ENCODE measurements at places on chromosomes 5 and 9.

GRCh38 chr5:57211039-57211438 is 37.2 kb downstream of the GPBP1 start:
- no peak for DNase-seq

DNA sequence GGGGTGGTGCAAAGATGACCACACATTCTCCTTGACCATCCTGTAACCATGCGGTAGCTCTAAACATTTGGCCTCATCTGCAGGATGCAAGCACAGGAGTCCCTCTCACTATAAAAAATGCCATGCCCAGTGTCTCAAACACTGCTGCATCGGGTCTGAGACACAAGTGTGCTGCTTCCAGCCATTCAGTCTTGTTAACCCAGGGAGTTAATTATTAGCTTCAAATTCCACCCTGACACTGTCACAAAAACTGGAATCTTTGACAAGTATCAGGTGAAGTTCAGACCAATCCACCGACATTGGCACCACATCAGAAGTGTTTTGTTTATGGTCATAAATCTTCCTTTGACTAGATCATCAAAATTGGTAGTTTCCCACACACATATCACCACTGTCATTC is 119.1 kb upstream of the RASEF start:
- DNase-seq = no peak

- no peak for DNase-seq
Measured at GRCh38 chr5:58317808-58318207, 142.1 kb downstream of the PLK2 start.

DNA sequence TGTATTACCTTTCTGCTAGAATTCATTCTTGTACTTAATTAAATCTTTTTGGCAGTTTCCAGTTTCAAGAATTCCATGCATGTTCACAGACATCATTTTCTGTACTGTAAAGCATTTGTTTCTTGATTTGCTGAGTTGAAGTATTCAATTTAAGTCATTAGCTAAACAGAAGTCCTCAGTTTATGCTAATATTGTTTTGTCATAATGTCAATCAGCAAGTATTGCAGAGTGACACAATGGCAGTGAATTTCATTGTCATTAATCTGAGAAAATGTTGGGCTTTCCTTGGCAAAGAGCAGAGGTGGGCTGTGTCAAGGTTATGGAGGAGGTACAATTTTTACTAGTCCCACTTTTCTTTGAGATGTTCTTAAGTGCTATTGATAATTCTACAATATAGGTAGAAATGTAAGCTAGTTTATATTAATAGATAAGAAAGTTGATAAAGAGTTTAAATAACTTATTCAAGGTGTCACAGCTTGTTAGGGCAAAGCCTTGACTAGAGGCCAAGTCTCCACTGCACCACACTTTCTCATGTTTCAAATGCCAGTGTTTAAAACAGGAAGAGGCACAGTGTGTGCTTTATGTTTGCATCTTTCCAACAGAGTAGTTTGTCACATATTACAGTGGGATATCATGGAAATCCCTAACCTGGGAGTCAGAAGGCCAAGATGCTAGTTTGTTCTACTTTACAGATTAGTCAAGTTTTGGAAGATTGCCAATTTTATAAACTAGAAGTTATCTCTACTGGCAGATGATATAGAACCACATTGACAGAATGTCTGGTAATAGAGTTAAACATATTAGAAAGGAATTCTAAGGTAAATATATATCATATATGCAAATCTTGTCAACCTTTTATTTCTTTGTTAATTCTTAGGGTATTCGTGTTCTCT is 56.3 kb downstream of the SLF1 start:
- no peak for DNase-seq

DNA sequence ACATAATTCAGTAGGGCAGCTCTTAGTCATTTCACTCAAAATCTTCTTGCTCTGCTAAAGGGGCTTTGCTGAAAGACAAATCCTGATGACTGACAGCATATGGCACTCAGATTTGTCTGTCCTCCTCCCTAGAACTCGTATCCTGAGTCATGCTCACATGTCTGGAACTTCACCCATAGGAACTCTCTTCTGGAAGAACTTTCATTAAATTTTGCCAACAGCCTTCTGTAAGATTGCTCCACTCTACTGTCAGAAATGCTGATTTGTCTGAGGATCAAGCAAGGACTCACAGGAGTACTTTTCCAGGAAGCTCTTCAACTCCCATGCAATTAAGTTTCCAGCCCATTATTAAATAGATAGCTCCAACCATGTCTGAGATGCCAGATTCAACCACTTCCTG is 59.8 kb upstream of the SNX2 start:
- no peak for DNase-seq

DNA sequence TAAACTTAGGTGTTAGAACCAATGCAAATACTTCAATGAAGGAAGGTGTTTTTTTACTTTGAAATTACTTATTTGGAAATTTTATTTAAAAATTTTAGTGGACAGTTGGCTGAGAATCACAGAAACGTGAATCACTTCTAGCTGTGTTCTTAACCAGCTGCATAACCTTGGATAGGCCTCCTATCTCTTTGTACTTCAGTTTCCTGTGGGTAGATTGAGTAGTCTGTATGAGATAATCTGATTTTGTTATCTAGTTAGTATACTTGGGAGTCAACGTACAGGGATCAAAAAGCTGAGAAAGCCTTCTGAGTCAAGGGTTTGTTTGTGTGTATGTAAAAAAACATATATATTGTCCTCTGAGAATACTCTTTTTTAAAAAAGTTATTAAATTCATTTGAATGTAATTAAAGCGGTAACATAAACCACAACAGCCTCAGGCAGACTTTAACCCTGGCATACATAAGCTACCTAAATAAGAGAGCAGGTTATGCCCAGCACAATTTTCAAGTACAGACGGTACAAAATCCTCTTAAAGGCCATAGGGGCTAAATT is 38.1 kb upstream of the ZCCHC7 start:
- DNase-seq = no peak

- no peak for DNase-seq
Measured at GRCh38 chr9:6889868-6890267, 132.1 kb downstream of the KDM4C start.

GRCh38 chr5:138951986-138952735 is 77.0 kb upstream of the LRRTM2 start:
- no peak for DNase-seq

DNA sequence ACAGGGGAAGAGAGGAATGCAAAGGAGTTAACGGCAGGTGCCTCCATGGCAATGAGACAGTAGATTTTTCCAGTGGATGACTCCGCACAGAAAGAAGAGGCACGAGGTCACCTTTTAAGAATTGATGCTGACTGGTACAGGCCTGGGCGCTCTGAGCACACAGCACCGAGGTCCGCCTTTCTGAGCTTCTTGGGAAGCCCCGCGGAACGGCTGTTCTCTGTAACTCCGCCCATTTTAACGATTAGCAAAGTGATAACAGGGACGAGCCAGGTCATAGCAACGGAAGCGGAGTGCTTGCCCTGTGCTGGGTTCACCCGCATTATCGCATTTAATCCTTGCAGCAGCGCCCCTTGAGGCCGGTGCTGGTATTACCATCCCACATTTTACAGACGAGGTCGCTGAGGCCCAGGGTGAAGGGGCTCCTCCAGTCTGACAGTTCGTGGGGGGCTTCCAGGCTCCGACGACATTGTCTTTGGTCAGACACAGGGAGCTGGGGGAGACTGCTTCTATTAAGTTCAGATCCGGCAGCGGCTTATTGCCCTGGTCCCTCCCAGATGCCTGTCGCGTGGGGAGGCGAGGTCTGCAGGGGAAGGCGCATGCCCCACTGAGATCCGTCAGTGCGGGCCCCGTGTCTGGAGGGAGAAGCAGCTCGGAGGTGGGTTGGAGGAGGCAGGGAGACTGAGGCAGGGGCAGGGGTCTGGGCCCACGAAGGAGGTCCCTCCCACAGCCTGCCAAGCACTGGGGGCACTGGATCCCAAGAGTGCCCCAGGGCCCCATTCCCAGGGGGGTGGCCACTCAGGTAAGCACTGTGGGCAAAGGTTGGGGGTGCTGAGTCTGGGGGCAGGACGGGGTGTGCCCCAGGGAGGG is 22.3 kb upstream of the HMCN2 start:
- DNase-seq = peak; percentile 54

DNA sequence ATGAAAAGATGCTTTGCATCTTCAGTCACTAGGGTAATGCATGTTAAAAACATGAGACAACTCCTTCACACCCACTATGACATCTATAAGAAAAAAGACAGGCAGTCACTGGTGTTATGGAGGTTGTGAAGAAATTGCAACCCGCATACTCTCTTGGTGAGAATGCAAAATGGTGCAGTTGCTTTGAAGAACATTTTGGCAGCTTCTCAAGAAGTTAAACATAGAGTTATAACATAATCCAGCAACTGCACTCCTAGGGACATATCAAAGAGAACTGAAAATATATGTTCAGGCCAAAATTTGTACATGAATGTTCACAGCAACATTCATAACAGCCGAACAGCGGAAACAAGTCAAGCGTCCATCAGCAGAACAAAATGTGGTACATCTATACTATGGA is 46.3 kb upstream of the TBC1D9B start:
- DNase-seq = no peak

Data from iPS DF 19.7 (cell line).